Fibroblast of lung (primary cell): ENCODE measurements at places on chromosomes 11 and 22.

DNA sequence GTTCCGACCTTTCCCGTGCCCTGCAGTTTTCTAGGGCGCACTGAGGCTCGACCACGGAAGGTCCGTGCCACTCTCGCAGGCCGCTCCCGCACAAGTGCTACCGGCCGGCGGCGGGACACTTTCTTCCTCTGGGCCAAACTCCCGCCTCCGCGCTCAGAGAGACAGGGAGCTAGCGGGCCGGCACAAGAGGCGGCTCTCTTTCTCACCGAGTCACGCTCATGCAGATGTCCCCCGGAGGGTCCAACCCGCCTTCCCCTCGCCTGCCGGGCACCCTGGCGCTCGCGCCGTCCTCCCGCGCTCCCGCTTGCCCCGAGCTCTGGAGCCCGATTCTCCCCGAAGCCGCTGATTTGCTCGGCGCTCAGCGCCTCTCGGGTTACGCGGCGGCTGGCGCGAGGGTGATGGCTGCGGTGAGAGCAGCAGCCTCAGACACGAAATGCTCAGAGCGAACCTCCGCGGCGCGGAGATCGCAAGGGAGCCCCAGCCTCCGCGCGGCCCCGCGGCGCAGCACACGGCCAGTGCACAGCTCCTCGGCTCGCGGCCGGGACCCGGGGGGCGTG, 1.0 kb downstream of the LMO1 start:
- DNase-seq = peak; percentile 49

DNA sequence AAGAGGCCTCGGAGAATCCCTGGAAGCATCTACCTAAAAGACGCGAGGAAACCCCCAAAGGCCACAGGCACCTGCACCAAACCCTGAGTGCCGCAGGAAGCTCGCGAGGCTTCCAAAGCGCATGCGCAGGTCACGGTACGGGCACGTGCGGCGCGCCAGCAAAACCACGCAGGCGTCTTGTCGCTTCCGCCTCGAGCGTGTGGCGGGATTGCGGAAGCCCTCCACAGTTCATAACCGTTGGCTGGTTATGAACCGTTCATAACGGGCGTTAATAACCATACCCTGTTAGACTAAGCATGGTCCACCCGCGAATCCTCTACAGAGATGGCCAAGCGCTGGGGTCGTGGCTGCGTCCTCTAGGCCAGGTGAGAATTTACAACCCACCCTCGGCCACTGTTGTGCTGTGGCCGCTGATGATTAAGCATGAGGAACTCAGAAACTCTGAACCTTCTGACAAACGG, 46.4 kb downstream of the MORC2 start:
- peak; percentile 25 for DNase-seq

GRCh38 chr11:83284501-83285150, 1.5 kb downstream of the CCDC90B start:
- no peak for DNase-seq

GRCh38 chr11:100639140-100639539, 47.9 kb upstream of the ARHGAP42 start:
- DNase-seq = peak; percentile 84
